ENCODE measurements at places on chromosomes 7 and 10.
A peak's percentile ranks its signal among the peaks of the same experiment; 100 is the strongest.

DNA sequence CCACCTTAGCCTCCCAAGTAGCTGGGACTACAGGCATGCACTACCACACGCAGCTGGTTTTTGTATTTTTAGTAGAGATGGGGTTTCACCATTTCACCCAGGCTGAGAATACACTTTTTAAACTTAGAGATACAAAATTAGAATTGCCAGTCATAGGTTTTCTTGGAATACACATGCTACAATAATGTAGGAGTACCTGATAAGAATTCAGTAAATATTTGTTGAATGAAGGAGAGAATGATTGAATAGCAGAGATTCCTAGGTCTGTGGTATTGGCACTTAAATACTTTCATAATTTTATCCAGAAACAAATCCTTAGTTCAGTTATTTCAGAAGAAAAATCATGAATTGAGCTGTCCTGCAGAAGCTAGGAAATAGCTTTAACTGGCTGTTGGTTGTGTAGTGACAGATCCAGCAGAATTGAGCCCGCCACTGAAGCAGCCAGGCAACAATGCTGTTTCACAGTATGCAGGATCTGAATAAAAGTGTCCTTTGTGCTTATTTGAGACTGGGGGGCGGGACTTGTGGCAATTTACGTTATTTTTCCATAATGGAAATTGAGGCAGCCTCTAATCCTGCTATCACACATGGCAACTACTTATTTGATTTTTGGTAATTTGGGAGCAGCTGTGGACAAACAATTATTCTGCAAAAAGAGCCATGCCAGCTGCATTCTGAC is 31.5 kb downstream of the NRF1 start:
- no peak for DNase-seq

DNA sequence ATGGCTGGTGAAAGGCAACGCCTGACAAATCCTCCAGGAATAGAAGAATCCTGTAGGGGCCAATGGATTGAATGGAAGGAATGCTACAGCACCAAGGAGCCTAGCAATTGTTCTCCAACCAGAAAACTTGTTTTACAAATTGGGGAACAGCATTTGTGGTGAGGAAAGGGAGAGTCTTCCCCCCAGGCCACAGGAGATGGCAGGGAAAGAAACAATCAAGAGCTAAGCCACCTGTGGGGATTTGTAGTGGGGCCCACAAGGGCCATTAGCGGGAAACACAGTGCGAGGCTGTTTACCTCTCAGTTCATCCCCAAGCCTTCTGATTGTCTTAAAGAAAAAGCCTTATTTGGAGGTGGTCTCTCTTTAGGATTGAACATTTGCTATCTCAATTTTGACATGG is 48.5 kb upstream of the KCNMA1 start:
- DNase-seq = no peak

GRCh38 chr10:50504389-50504788 is 119.4 kb downstream of the SGMS1 start:
- no peak for DNase-seq

DNA sequence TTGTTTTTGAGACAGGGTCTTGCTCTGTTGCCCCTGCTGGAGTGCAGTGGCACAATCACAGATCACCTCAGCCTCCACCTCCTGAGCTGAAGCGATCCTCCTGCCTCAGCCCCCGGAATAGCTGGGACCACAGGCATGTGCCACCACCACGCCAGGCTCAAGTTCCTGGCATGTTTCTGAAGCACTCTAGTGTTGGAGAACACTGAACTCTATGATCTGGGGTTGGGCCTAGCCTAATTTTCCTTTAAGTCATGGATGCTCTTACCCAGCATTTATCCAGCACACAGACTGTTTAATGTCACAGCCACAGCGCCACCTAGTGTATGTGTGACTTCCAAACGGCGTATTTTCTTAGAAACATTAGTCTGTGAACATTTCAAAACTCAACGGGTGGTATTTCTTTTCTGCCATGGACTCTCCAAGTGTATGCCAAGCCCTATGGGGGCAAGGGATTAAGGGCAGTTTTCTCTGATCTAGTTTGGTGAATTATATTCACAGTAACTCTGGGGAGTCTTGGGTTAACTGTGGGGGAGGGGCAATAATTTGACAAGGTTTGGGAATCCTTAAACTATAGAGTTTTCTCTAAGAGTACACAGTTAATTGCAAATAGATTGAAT is 91.8 kb downstream of the CREM start:
- DNase-seq = peak; percentile 83

- DNase-seq = no peak
Measured at GRCh38 chr7:131090886-131091692, 236.6 kb upstream of the MKLN1 start.
